ENCODE measurements at places on chromosomes 1 and 21.
A peak's percentile ranks its signal among the peaks of the same experiment; 100 is the strongest.

DNA sequence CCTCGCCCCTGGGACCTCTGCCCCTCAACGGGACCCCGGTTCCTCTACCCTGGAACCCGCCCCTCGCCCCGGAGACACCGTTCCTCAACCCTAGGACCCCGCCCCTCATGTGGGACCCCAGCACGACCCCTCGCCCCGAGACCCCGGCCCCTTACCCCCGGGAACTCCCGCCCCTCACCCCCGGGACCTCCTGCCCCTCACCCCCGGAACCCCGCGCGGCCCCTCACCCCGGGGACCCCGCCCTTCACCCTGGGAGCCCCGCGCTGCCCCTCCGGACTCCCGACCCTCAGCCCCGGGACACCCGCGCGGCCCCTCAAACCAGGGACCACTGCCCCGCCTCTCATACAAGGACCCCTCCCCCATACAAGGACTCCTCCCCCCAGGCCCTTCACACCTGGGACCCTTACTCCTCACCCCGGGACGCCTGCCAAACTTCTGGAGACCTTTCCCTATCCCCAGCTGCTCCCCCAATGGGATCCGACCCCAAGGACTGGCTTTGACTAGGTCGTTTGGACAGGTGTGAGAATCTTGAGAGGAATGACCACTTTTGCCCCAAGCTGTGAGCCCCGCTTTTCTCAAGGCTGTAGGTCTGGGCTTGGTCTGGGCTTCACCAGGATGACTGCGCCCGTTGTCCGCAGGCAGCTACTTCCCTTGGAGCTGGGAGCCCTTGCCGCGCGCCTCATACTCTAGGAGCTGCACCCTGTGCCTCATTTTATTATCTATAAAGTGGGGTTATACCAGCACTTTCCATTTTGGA, 843 bp downstream of the DIP2A start:
- peak; percentile 62 for DNase-seq

GRCh38 chr1:77007675-77008074, 140.4 kb downstream of the ST6GALNAC5 start:
- DNase-seq = no peak

DNA sequence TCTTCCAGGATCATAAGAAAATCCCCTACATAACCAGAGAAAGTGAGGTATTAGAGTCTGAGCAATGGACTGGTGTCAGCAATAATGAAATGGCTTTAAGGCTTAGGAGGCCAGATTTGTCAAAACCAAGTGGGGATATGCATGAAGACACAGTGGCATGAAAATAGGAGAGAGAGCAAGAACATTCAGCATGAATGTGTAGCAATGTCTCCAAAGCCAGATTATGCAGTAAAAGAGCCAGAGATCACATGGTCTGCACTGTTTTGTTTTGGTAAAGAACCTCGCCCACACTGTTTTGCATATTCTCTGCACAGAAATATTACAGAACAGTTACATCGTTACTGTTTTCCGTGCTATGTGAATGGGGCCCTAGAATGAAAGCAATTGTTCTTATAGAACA, 589.4 kb downstream of the PLPP3 start:
- no peak for DNase-seq

DNA sequence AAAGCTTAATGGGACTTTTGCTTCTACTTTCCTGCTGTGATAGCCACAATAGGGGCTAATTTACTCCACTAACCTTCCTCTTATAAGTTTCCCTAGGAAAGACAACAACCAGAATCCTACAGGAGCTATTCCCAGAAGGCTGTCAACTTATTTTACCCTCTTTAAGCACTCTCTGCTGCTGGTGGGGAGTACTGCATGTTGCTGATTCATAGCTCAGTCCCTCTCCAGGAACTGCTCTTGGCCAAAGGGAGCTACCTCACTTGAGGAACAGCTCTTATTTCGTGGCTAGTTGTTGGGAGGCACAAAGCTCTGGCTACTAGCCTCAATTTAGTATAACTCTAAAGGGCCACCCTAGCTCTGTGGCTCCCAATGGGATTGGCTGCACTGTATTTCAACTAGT, 37.2 kb downstream of the ADSS2 start:
- DNase-seq = peak; percentile 39

- DNase-seq = peak; percentile 85
Observed at GRCh38 chr1:145740269-145740668, 21.0 kb downstream of the CD160 start.

GRCh38 chr1:183689762-183690204, 36.7 kb upstream of the APOBEC4 start:
- no peak for DNase-seq

DNA sequence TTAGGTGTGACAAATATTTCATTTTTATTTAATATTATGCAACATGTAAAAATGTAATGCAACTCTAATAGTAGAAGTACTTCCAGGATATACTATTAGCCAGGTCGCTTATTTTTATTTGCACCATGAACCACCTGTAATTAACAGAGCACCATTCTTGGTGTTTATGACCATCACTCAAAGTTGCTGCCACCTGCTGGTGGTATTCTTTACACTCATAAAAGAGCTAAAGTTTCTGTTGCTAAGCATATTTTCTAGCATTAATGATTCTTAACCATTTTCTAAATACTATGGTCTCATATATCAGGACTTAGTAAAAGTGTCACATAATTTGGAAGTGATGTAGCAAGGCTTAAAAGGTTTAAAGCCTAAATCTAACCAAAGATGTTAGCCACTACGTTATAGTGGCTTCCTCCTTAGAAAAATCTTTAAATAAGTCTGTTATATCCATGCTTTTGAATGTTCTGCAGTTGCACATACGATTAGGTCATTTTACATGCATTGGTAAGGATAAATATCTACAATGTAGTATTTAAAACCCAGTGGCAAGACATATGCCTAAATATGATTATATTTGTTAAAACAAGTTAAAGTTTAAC, 244.5 kb downstream of the NEGR1 start:
- peak; percentile 53 for DNase-seq

DNA sequence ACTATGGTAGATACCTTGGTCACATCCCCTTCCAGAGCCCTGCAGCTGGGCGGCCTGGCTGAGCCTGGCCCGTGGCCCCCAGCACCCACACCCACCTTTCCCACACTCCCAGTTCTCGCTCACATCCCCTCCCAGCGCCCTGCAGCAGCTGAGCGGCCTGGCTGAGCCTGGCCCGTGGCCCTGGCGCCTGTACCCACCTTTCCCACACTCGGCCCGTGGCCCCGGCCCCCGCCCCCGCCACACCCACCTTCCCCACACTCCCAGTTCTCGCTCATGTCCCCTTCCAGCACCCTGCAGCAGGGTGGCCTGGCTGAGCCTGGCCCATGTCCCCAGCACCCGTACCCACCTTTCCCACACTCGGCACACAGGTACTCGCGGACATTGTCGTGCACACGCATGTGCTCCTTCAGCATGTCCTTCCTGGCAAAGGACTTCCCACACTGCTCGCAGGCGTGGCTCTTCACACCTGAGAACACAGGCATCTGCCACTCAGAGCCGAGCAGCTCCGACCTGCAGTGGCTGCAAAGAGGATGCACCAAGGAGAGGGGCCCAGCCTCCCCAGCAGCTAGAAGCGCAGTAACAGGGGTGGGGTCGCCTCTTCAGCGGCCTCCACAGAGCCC, 52.5 kb upstream of the RIPK4 start:
- DNase-seq = no peak

DNA sequence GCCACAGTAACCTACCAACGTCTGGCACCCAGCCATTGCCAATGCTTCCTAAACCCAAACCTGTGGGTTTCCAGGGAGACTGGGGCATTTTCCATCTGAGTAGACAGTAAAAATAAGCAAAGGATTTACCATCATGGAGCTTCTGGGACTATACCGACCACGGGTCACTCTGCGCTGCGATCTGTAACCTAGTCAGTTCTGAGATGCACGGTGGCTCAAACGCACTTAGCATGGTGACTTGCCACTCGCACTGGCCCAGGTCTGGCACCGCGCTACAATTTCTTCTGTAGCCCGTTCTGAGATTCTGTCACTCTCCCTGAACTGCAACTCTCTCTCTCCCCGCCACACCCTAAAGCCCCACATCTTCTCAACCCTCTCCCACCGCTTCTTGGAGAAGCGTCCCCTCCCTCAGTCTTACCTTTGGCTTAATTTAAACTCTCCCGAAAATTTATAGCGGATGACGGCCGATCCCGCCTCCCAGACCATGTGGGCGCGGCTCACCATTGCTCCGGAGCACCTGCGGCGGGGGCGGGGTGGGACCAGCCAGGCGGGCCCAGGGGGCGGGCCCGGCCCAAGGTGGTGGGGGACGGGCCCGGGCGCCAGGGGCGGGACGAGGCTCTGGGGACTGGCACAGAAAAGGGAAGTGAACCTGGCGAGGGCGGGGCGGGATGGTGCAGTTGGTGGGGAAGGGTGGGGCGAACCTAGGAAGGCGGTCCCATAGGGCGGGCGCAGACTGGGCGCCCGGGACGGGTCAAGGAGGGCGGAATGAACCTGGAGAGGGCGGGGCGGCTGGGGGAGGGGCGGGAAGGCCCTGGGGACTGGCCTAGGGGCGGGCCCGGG, 493 bp upstream of the MAP3K21 start:
- peak; percentile 66 for DNase-seq

- DNase-seq = peak; percentile 57
Observed at GRCh38 chr1:65904681-65905083, 112.0 kb downstream of the PDE4B start.

GRCh38 chr21:44962403-44962966, 22.7 kb downstream of the SLX9 start:
- DNase-seq = peak; percentile 94

GRCh38 chr21:14878971-14879370, 185.8 kb downstream of the NRIP1 start:
- no peak for DNase-seq

GRCh38 chr1:9075022-9075421, 5.6 kb upstream of the SLC2A5 start:
- DNase-seq = no peak

DNA sequence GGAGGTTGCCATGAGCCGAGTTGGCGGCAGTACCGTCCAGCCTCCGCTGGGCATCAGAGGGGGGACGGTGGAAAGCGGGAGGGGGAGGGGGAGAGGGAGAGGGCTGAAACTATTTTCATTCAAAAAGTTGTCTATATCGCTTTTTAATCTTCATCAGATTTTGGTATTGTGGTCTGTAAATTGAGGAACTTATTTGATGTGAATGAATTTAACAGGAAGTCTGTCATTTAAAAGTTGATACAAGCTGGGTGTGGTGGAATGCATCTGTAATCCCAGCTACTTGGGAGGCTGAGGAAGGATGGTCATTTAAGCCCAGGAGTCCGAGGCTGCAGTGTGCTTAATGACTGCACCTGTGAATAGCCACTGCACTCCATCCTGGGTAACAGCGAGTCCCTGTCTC, 3.0 kb upstream of the EPHX4 start:
- DNase-seq = no peak
